ENCODE measurements at places on chromosomes 12 and 14. TPM values are rescaled to one million over a fixed set of nuclear protein-coding genes. Genes with fewer than 3 reads are reported as not detected.

The SALL2 gene
- 0.72 TPM for total RNA-seq

The EML5 gene
- total RNA-seq: 0.40 TPM

The SLC38A2 gene
- total RNA-seq: 144 TPM

The UNG gene
- 93.2 TPM for total RNA-seq

The TOMM20L gene
- total RNA-seq: not detected

The PAX9 gene
- total RNA-seq: 1.6 TPM

The LRRC74A gene
- total RNA-seq: not detected

The ADGRD1 gene
- 0.56 TPM for total RNA-seq

The SLC10A1 gene
- not detected for total RNA-seq

The SOAT2 gene
- 0.26 TPM for total RNA-seq

The KRT79 gene
- 0.06 TPM for total RNA-seq

The ASB2 gene
- 0.76 TPM for total RNA-seq

The PLEK2 gene
- total RNA-seq: 25.3 TPM

The PRIMA1 gene
- total RNA-seq: 0.47 TPM

The TMX1 gene
- total RNA-seq: 49.7 TPM

The FGF23 gene
- not detected for total RNA-seq

The ZBTB25 gene
- total RNA-seq: 5.2 TPM

The CDCA3 gene
- 77.6 TPM for total RNA-seq

The SMCO2 gene
- 0.11 TPM for total RNA-seq

The ZDHHC17 gene
- 10.7 TPM for total RNA-seq

The KRT4 gene
- 2.1 TPM for total RNA-seq

The ZNF219 gene
- total RNA-seq: 28.5 TPM

The PLEKHH1 gene
- total RNA-seq: 2.7 TPM

The FIGNL2 gene
- 0.21 TPM for total RNA-seq

The OASL gene
- total RNA-seq: 1.7 TPM

The MIP gene
- 0.15 TPM for total RNA-seq

The MGAT2 gene
- 48.2 TPM for total RNA-seq

The NOVA1 gene
- total RNA-seq: 4.2 TPM

The TSPAN19 gene
- total RNA-seq: not detected

The ZNF891 gene
- 0.34 TPM for total RNA-seq

The ACOT6 gene
- not detected for total RNA-seq

The KRT85 gene
- not detected for total RNA-seq

The BIN2 gene
- 0.20 TPM for total RNA-seq

The PSME1 gene
- 138 TPM for total RNA-seq

The GSC gene
- 0.29 TPM for total RNA-seq

The GALNT9 gene
- 4.0 TPM for total RNA-seq

The SRGAP1 gene
- total RNA-seq: 12.0 TPM

The GOLGA5 gene
- total RNA-seq: 30.9 TPM

The SPX gene
- total RNA-seq: 3.9 TPM

The RFLNA gene
- 0.24 TPM for total RNA-seq

The ESPL1 gene
- total RNA-seq: 24.7 TPM

The DPPA3 gene
- not detected for total RNA-seq

The DDN gene
- total RNA-seq: 0.69 TPM

The NRXN3 gene
- 1.3 TPM for total RNA-seq

The SMIM41 gene
- not detected for total RNA-seq

The A2ML1 gene
- not detected for total RNA-seq

The SRSF9 gene
- total RNA-seq: 198 TPM

The MDM1 gene
- 6.1 TPM for total RNA-seq

The SLC17A8 gene
- total RNA-seq: not detected

The LALBA gene
- not detected for total RNA-seq

The NFKBIA gene
- total RNA-seq: 247 TPM

The TMEM52B gene
- total RNA-seq: 0.06 TPM
